HS-5 (cell line): ENCODE measurements at places on chromosomes 5 and 9.
A peak's percentile ranks its signal among the peaks of the same experiment; 100 is the strongest.

- no peak for DNase-seq
These were observed 334.0 kb downstream of the ASTN2 start for GRCh38 chr9:117080765-117081390.

DNA sequence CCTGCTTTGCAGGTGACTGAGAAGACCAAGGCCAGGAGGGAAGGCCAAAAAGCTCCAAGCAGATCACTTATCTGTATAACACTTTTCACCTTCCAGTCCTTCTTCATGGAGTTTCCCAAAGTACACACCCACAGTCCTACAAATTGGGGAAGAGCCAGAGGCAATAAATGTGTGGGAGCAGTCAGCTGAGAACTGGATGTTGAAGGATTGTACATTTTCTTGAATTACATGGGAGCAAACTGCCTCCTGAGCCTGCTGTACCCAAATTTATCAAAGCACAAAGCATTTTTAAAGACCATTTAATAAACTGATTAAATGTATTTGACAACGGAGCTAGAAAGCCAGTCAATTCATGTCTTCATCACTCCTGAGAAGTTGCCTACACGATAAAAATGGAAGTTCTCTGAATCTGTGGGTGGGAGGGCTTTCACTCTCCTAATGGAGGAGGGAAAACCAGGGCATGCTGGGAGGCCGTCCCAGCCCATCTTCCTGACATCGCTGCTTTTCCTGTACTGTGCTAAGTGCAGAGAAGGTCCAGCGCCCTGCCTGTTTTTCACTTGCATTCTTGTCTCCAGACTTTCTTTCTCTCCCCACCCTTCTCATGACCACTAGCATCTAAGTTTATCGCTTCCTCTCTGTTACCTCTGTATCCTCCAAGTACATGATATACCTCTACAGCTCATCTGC is 79.0 kb downstream of the KCNIP1 start:
- no peak for DNase-seq

DNA sequence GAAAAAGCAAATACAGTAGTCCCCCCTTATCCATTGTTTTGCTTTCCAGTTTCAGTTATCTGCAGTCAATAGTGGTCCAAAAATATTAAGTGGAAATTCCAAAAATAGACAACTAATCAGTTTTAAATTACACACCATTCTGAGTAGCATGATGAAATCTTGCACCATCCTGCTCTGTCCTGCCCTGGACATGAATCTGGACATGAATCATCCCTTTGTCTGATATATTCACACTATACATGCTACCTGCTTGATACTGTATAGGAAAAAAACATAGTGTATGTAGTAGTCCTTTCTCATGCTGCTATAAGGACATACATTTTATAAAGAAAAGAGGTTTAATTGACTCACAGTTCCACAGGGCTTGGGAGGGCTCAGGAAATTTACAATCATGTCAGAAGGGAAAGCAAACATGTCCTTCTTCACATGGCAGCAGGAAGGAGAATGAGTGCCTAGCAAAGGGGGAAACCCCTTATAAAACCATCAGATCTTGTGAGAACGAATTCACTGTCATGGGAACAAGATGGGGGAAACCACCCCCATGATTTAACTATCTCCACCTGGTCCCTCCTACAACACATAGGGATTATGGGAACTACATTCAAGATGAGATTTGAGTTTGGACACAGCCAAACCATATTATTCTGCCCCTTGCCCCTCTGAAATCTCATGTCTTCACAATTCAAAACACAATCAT is 153.9 kb downstream of the ARRDC3 start:
- no peak for DNase-seq

GRCh38 chr5:40206030-40206429 is 473.7 kb upstream of the PTGER4 start:
- DNase-seq = no peak

DNA sequence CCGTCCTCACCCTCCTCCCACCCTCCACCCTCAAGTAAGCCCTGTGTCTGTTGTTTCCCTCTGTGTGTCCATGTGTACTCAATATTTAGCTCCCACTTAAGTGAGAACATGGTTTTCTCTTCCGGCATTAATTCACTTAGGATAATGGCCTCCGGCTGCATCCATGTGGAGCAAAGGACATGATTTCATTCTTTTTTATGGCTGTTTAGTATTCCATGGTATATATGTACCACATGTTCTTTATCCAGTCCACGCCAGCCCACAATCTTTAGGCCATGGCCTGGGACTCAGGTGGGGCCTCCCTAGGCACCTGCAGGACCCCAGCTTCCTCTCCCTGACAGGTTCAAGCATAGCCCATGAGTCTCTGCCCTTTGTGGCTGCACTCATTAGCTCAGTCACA is 22.9 kb downstream of the UNC5A start:
- DNase-seq = no peak

DNA sequence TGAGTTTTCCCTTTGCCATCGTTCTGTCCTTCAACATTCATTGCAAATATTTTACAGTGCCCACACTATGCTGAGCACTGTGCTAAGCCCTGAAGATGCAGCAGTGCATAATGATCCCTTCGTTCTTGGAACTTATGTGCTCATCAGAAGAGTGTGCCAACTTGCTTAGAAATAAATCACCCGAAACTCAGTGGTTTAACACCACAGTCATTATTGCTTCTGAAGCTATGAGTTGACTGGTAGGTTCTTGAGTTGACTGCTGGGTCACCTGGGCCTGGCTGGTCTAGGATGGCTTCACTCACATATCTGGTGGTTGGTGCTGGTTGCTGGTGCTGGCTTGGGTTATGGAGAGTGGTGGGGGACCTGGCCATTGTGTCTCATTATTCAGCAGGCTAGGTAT is 20.9 kb downstream of the PCSK5 start:
- DNase-seq = no peak

- DNase-seq = peak; percentile 13
These were observed 732 bp downstream of the SNAPC3 start for GRCh38 chr9:15423231-15423985.

DNA sequence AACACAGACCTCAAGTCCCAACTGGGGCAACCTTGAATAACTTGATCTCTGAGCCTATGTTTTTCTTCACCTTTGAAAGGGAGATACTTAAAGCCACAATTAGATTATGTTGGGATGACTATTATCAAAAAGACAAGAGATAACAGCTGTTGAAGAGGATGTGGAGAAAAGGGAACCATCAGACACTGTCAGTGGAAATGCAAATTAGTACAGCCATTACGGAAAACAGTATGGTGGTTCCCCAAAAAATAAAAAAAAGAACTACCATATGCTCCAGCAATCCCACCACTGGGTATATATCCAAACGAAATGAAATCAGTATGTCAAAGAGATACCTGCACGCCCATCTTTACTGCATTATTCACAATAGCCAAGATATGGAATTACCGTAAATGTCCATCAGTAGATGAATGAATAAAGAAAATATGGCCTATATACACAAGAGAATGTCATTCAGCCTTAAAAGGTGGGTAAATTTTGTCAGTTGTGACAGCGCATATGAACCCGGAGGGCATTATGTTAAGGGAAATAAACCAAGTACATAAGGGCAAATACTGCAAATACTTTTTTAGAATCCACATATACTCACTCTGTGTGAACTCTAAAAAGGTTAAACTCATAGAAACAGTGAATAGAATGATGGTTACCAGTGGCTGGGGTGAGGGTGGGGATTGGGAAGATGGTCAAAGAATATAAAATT is 12.7 kb downstream of the FAT2 start:
- no peak for DNase-seq

- DNase-seq = no peak
These were observed 56.4 kb upstream of the GLIS3 start for GRCh38 chr9:4356306-4356705.

DNA sequence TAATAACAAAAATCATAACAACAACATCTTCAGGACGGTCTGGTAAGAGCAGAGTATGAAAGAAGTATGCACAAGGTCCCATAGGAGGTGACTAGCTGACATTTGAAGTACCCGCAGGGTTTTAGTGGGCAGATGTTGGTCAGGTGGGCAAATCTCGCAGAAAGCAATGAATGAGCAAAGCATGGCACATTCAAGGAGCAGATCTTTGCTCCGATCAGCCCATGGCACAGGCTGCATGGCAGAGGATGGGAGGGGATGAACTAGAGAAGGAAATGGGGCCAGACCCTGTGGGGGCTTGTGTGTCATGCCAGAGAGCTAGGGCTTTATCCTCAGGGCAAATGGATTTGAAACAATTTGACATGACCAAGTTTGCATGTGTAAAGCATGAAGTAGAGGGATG is 90.0 kb downstream of the SEMA6A start:
- no peak for DNase-seq

- no peak for DNase-seq
These were observed 130.9 kb downstream of the C9orf50 start for GRCh38 chr9:129489838-129490582.

GRCh38 chr5:90590-91547 is 1.1 kb upstream of the PLEKHG4B start:
- DNase-seq = no peak

GRCh38 chr5:31983851-31984250 is 190.3 kb downstream of the GOLPH3 start:
- DNase-seq = no peak

- no peak for DNase-seq
These were observed 40.1 kb downstream of the PFDN1 start for GRCh38 chr5:140262839-140263238.

- no peak for DNase-seq
These were observed 126.4 kb downstream of the GAPVD1 start for GRCh38 chr9:125387861-125388524.

- no peak for DNase-seq
These were observed 455.3 kb upstream of the SGCD start for GRCh38 chr5:155871623-155872022.

DNA sequence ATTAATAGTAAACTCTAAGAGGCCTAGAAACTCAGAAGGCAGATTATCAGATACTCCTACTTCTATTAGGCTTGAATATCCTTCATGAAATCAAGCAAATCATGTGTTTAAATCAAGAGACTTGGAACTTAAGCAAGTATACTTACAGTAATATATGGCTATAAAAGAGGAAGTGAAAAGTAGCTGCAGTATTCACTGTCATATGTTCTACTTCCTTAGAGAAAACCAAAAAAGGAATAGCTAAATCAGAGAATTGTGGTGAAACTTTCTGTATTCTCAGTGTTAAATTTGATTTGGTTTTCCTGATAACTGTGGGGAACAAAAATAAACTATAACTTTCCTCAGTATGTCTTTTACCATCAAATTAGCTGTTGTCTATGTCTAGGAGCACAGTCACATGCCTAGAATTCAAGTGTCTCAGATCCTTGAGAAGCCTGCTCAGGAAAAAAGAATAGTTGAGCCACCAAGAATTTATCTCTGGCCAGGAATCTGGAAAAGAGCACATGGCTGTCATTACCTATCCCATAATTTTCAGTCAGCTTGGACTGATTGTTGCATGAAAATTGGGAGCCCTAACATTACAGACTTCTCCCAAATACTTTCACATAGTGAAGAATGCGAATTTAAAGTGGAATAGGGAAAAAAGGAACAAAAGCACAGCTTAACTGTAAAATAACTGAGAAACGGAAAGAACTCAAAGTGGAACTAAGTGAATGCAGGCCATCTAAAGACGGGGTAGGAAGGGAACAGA is 1.7 kb downstream of the FKBP15 start:
- no peak for DNase-seq
